ENCODE measurements at places on chromosomes 4 and X. TPM values are rescaled to one million over a fixed set of nuclear protein-coding genes. Genes with fewer than 3 reads are reported as not detected.

GRCh38 chrX:44514272-44514671 lies 28.4 kb downstream of the FUNDC1 start:
- H3K27me3 ChIP-seq: no peaks in the 10 kb centered on the region
- H3K4me3 ChIP-seq: no peak overlapping the region
- no peaks in the 10 kb centered on the region for H3K36me3 ChIP-seq
- no peak overlapping the region for H3K27ac ChIP-seq

STBD1 gene
- 0.77 TPM for total RNA-seq

TSPAN6 gene
- 27.4 TPM for total RNA-seq

CNKSR2 gene
- not detected for total RNA-seq

GRCh38 chr4:145324161-145324560 lies 143.8 kb upstream of the OTUD4 start:
- no peaks in the 10 kb centered on the region for H3K4me1 ChIP-seq
- H3K27ac ChIP-seq: no peak overlapping the region
- no peaks in the 10 kb centered on the region for H3K27me3 ChIP-seq
- H3K36me3 ChIP-seq: no peaks in the 10 kb centered on the region
- no peak overlapping the region for H3K4me3 ChIP-seq

HHIP gene
- 0.15 TPM for total RNA-seq

- no peak for DNase-seq
- H3K27ac ChIP-seq: no peak overlapping the region
- no peaks in the 10 kb centered on the region for H3K36me3 ChIP-seq
- no peaks in the 10 kb centered on the region for H3K4me1 ChIP-seq
- H3K4me3 ChIP-seq: no peak overlapping the region
These were observed 30.5 kb downstream of the TMPRSS11D start for GRCh38 chr4:67853336-67853735.

GRCh38 chrX:115266300-115266699 lies 23.2 kb upstream of the LUZP4 start:
- DNase-seq: no peak
- H3K36me3 ChIP-seq: no peaks in the 10 kb centered on the region
- no peaks in the 10 kb centered on the region for H3K27me3 ChIP-seq
- no peak overlapping the region for H3K27ac ChIP-seq

MID1 gene
- total RNA-seq: 9.1 TPM

- no peak overlapping the region for H3K4me3 ChIP-seq
- H3K4me1 ChIP-seq: no peaks in the 10 kb centered on the region
- H3K36me3 ChIP-seq: no peaks in the 10 kb centered on the region
- H3K27me3 ChIP-seq: no peaks in the 10 kb centered on the region
- no peak for DNase-seq
- peak overlapping the region; percentile 79 for H3K27ac ChIP-seq
These were observed 59.9 kb downstream of the ZNF827 start for GRCh38 chr4:145878501-145879435.

DNA sequence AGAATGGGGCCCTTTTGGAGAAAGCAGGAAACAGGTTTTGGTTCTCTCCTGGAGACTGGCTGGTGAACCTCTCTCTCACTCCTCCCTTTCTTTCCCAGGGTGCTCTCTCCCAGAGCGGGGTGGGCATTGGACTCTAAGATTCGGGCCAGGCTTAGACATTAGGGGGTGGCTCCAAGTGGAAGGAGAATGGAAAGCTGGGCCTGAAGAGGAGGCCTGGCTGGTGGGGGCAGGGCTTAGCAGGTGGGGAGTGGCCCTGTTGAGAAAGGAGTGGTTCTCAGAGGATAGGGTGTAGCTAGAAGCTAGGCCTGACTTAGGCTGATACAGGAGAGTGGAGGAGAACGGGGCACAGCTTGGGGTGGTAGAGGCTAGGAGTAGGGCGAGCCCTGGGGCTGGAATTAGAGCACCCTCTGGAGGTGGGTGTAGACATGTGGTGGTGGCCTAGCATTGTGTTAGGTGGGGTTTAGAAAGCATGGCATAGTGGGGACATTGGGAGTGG lies 5.7 kb downstream of the PLP2 start:
- no peaks in the 10 kb centered on the region for H3K36me3 ChIP-seq
- no peak for DNase-seq
- no peak overlapping the region for H3K27ac ChIP-seq
- no peaks in the 10 kb centered on the region for H3K4me1 ChIP-seq

DNA sequence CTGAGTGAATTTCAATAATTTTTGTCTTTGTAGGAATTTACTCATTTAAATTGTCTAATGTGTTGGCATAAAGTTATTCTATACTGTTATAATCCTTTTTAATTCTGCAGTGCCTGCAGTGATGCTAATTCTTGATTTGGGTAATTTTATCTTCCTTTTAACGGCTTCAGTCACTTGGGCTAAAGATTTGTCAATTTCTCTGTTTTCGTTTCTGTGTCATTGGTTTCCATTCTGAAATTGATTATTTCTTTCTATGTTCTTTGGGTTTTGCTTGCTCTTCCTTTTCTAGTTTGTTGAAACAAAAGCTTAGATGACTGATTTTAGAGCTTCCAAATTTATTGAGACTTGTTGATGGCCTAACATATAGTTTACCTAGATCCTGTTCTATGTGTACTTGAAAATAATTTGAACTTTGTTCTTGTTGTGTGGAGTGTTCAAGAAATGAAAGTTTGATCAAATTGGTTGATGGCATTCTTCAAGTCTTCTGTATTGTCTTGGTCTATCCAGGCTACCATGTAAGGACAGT lies 89.4 kb downstream of the TNIP2 start:
- H3K36me3 ChIP-seq: no peaks in the 10 kb centered on the region
- H3K27me3 ChIP-seq: no peaks in the 10 kb centered on the region
- H3K27ac ChIP-seq: no peak overlapping the region
- no peak for DNase-seq
- H3K4me1 ChIP-seq: no peaks in the 10 kb centered on the region
- no peak overlapping the region for H3K4me3 ChIP-seq

Data from uterus (tissue), 4 donors.